ENCODE measurements at places on chromosomes 5 and 9.

GRCh38 chr9:74742792-74743730 lies 144.7 kb downstream of the TRPM6 start:
- peak; percentile 29 for DNase-seq

DNA sequence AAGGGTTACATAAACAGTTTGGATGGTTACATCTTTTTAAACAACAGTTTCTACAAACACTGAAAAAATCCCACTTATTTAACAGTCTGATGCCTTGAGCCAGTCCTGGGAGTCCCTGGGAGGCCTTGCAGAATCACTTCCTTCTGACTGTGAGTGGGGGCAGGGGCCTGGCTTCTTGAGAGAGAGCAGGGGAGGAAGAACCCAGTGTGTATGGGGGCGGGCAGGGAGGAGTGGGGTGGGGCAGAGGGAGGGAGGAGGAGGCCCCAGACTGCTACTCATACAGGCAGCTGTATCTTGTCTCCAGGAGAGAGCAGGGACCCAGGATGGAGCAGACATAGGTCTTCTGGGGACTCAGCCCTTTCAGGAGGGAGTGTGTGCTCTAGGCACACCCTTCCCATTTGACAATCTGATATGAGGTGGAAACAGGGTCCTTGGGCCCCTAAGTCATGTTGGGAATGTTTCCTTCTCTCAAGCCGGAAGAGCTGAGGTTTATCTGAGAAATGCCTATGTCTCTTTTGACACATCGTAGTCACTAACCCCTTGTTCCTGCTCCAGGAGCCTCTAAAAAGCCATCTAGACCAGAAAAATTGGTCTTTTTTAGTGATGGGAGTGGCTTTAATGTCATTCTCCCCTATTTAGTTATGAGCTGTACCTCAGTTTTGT lies 52.8 kb downstream of the IRF1 start:
- DNase-seq, result peak; percentile 97

DNA sequence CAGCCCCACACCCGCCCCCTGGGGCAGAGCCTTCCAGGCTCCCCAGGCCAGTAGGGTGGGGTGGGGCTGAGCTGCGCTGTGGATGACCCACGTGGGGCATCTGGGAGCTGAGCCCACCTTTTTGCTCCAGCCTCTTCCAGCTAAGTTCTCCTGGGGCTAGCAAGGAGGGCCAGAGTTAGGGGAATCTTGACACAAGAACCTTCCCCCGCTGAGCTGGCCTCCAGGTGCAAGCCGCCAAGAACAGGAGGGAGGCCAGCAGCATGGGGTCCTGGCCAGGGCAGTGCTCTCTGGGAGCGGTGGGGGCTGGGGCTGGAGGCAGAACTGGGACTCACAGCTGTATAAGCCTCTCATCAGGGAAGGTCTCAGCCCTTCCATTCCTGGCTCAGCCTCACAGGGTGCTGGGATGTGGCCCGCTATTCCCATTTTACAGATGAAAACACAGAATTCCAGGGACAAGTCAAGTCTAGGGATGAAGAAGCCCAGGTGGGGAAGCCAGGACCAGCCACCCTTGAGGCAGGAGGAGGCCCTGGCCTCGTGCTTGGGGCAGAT lies 21.5 kb downstream of the SARDH start:
- no peak for DNase-seq

DNA sequence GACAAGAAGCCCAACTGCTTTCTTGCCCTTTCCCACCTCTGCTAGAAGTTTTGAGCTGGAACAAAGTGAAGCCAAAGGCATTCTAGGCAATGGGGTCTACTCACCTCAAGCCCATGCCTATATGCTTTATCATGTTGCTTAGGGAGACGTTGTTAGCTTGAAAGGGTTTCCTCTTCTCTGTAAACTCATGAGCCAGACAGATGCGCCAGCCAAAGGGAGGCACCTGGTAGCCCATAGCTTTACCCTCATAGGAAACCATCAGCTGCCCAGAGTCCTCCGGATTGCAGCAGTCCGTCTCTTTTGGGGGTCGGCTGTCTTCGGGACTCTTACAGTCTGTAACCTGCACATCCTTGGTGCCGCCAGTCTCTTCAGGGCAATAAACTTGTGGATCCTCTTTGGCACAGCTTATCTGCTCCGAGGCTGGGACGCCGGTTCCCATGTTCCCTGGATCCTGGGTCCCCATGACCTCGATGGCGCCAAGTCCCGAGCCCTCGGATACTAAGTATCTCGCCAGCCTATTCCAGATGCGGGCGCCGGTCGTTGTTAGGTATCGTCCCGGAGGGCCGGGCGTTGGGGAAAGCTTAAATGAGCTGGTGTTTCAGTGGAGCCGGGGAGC lies 678 bp downstream of the GBA2 start:
- DNase-seq, result no peak

GRCh38 chr9:114375386-114376175 lies 12.2 kb downstream of the AKNA start:
- DNase-seq, result no peak

All from fibroblast of skin of back (primary cell).